Cerebellum (tissue), 4 donors: ENCODE measurements at places on chromosomes 16 and 17. TPM values are rescaled to one million over a fixed set of nuclear protein-coding genes. Genes with fewer than 3 reads are reported as not detected.

DNA sequence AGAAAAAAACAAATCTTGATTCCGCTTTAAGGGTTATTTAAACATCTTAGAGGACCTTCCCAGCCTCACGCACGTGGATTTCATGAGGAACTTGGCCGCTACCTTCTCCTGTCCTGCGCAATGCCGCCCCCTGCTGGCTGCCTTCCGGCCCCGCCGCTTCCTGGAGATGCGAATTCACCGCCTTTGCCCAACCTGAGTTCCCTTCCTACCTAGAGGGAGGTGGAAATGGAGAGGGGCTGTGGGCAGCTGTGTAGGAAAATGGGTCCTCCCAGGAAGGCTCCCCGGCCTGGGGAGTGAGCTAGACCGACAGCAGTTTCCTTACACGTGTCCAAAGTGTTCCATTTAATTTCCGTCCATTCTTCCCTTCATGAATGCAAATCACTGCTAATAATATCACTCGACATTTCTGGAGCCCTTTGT, 1.0 kb upstream of the ABCC12 start:
- DNase-seq: peak; percentile 85

DNA sequence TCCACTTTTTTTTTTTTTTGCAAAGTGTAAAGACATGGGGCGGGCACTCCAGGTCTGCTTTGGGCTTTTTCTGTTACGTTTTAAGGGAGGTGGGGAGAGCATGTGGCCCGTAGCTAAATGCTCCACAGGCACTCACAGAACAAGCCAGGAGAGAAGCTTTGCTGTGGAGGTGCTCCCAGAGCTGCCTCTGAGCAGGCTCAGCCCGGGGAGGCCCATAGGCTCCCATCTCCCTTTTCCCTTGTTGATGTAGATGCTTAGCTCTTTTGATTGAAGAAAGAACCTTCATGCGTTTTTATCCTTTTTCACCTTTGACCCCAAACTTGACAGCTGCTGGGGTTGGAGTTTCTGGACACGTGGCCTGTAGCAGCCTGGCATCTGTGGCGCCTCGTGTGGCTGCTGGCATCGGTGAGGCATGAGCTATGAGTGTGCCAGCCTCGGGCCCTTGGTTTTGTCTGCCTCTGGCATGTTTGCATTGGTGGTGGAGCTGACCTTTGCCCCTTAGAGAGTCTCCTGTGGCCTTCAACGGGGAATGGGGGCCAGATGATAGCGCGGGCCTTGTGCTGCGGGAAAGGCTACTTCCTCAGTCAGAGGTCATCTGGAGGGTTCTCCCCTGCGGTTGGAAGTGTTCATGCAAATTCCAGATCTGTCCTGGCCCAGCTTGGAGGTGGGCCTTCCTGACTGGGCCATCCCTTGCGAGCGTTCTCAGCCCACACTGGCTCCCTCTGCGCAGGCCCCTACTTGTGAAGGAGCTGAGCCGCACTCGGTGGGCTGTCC, 20.0 kb upstream of the IL17C start:
- no peak for DNase-seq

The SLC12A3 gene
- not detected for total RNA-seq

- no peak for DNase-seq
Measured at GRCh38 chr16:53281280-53281679, 153.0 kb upstream of the RBL2 start.

- peak; percentile 88 for DNase-seq
Measured at GRCh38 chr16:87369117-87369765, 14.3 kb downstream of the FBXO31 start.
